ENCODE measurements at places on chromosomes 13 and 19. TPM values are rescaled to one million over a fixed set of nuclear protein-coding genes. Genes with fewer than 3 reads are reported as not detected.

The FCER2 gene
- not detected for total RNA-seq

The ZNF581 gene
- total RNA-seq: 13.9 TPM

The NCR1 gene
- total RNA-seq: not detected

The SLITRK5 gene
- under 0.01 TPM for total RNA-seq

The PGPEP1 gene
- 9.6 TPM for total RNA-seq

The ZNF429 gene
- 7.5 TPM for total RNA-seq

The RAB8A gene
- total RNA-seq: 15.5 TPM

The TUBA3C gene
- total RNA-seq: not detected

The NAPSA gene
- not detected for total RNA-seq

The PABPC3 gene
- total RNA-seq: 0.08 TPM

The CACNG6 gene
- not detected for total RNA-seq

The SHKBP1 gene
- total RNA-seq: 5.7 TPM

The NBEA gene
- 6.9 TPM for total RNA-seq

The C19orf73 gene
- total RNA-seq: 0.54 TPM

The BCL2L12 gene
- total RNA-seq: 6.1 TPM

The STARD13 gene
- total RNA-seq: 7.8 TPM

The PCID2 gene
- total RNA-seq: 55.0 TPM

The HIPK4 gene
- total RNA-seq: not detected

The POSTN gene
- 546 TPM for total RNA-seq

The ZNF285 gene
- 1.6 TPM for total RNA-seq

The SYT5 gene
- total RNA-seq: 0.45 TPM

The CYP4F11 gene
- not detected for total RNA-seq

The GPR108 gene
- total RNA-seq: 33.4 TPM

The TMEM255B gene
- total RNA-seq: not detected

The ONECUT3 gene
- not detected for total RNA-seq

The ITPKC gene
- 12.7 TPM for total RNA-seq

The YJEFN3 gene
- total RNA-seq: 0.45 TPM

The GARIN5A gene
- total RNA-seq: not detected

The STOML3 gene
- total RNA-seq: not detected

The LILRA1 gene
- not detected for total RNA-seq

The ZNF432 gene
- 7.9 TPM for total RNA-seq

The ZNF99 gene
- total RNA-seq: not detected

The SBK2 gene
- total RNA-seq: not detected

The IZUMO2 gene
- total RNA-seq: not detected

The NLRP5 gene
- total RNA-seq: not detected

The ZNF837 gene
- 3.4 TPM for total RNA-seq

The ACER1 gene
- not detected for total RNA-seq

The CD320 gene
- 40.1 TPM for total RNA-seq

The IFI30 gene
- 23.1 TPM for total RNA-seq

The PRR20E gene
- not detected for total RNA-seq

The FARP1 gene
- 20.3 TPM for total RNA-seq

The ADGRE2 gene
- not detected for total RNA-seq

The RFPL4A gene
- not detected for total RNA-seq

The SYDE1 gene
- 46.9 TPM for total RNA-seq

The SUPT5H gene
- 299 TPM for total RNA-seq

The RCBTB2 gene
- total RNA-seq: 7.0 TPM

The MRPS31 gene
- 25.1 TPM for total RNA-seq

The EHD2 gene
- total RNA-seq: 110 TPM

The CEACAM4 gene
- total RNA-seq: not detected

The NUCB1 gene
- 932 TPM for total RNA-seq

The KL gene
- 0.81 TPM for total RNA-seq

The CPB2 gene
- total RNA-seq: not detected

The FXYD5 gene
- total RNA-seq: 59.8 TPM

The KANK3 gene
- 0.09 TPM for total RNA-seq

The FAM216B gene
- not detected for total RNA-seq

The TSSK6 gene
- 4.3 TPM for total RNA-seq

The NDUFB7 gene
- 164 TPM for total RNA-seq
